Activated CD4-positive, alpha-beta T cell treated with anti-CD3 and anti-CD28 coated beads, Interleukin-2, amount 10 ng/mL, durations not matched to agents 7 days and 5 days (primary cell): ENCODE measurements at places on chromosomes 4 and X. TPM values are rescaled to one million over a fixed set of nuclear protein-coding genes. Genes with fewer than 3 reads are reported as not detected.

DNA sequence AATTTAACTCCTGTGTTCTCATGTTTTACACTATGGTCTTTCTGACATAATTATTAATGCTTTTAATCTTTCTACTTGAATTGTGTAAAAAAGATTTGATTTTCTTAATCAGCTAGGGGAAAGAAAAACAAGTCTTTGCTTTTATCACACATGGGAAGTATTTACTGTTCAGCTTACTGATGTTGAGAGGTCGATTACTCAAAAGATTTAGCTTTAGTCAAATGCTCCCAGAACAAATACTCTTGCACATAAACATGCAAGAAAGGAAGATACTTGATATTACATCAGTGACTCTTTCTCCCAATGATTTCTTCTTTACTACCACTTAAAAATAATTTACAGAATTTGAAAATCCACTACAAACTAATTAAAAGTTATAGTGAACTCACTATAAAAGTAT, 198.3 kb upstream of the FAT4 start:
- no peak for DNase-seq

GRCh38 chr4:98577956-98578355, 80.5 kb downstream of the TSPAN5 start:
- no peak for DNase-seq

GRCh38 chr4:30840571-30840970, 120.4 kb downstream of the PCDH7 start:
- no peak for DNase-seq

TASL gene
- total RNA-seq = 6.2 TPM

DNA sequence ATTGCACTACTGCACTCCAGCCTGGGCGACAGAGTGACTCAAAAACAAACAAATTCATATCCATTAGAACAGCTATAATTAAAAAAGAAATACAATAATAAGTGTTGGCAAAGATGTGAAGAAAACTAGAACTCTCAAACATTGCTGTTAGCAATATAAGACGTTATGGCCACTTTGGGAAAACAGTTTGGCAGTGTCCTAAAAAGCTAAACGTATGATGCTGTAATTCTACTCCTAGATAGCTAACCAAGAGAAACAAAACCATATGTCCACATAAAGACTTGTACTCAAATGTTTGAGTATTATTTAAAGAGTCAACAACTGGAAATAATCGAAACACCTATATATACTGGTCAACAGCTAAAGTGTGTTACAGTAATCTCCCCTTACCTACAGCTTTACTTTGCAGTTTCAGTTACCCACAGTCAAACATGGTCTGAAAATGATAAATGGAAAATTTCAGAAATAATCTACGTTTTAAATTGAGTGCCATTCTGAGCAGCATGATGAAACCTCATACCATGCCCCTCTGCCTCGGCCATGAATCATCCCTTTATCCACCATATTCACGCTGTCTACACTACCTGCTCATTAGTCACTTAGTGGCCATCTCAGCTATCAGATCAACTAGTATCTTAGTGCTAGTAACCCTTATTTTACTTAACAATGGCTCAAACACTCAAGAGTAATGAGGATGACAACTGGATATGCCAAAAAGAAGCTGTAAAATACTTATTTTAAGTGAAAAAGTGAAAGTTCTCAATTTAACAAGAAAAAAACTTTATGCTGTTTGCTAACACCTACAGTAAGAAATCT, 4.9 kb downstream of the ELF2 start:
- no peak for DNase-seq

DNA sequence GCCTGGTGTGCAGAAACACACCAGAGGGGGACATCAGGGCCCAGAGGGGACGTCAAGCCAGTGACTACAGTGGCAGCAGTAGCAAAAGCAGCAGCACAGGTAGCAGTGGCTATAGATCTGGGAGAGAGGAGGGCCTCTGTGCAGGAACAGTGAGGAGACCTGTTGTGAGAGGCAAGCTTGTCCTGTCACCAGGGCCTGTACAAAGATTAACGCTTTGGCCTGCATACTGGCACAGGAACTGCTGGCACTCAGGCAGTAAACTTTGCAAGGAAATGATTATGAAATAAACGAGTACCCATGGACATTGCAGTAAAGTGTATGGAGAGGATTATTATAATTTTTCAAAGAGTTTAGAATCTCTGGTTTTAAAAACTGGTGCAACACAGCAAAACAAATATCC, 5.5 kb upstream of the PHF8 start:
- no peak for DNase-seq

- DNase-seq = no peak
These were observed 25.9 kb upstream of the ADRA2C start for GRCh38 chr4:3740256-3740655.

SSX3 gene
- not detected for total RNA-seq

DNA sequence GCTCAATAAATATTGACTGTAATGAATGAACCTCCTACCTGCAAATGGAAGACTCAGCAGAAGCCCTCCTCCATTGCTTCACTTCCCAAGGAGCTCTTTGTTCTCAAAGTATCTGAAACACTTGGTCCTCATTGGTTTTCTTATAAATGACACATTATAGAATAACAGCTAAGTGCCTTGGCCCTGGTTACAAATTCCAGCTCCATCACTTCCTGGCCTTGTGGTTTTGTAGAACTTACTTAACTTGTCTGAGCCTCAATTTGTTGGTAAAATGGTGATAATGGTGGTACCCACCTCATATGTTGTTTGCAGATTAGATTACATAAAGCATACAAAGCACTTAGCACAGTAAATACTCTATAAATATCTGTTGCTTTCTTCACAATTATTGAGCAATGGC, 25.2 kb upstream of the SMIM20 start:
- no peak for DNase-seq

- no peak for DNase-seq
These were observed 331.0 kb upstream of the CPXCR1 start for GRCh38 chrX:88416002-88416401.

DNA sequence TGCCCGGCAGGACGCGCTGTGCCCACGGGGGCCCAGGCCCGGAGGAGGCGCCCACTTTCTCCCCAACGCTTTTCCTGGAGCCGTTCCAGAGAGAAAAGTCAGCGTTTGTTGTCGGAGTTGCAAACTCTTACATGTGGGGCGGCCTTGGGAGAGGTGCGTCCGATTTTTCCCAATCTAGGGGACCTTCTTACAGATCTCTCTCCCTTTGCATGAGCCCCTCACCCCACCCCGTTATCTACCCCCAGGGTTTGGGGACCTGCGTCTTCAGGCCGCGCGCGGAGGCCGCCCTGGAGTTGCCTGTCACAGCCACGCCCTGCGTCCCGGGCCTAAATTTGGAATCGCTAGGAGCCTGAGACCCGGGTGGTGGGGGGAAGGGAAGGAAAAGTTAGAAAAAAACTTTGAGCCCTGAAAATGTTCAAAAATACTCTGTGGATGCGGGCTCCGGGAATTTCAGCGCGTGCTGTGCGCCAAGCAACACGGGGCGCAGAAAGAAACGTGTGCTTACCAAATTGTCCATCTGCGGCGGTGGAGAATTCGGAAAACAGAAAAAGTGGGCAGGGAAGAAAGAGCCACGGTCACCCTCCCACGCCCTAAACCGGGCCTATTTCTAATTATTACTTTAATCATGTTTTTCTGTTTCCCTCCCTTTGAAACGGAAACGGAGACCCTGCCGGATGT, 587 bp downstream of the CD99 start:
- peak; percentile 30 for DNase-seq

- no peak for DNase-seq
These were observed 32.5 kb upstream of the FGFR3 start for GRCh38 chr4:1760521-1761071.
